ENCODE measurements at places on chromosomes 16 and 17.
A peak's percentile ranks its signal among the peaks of the same experiment; 100 is the strongest.

DNA sequence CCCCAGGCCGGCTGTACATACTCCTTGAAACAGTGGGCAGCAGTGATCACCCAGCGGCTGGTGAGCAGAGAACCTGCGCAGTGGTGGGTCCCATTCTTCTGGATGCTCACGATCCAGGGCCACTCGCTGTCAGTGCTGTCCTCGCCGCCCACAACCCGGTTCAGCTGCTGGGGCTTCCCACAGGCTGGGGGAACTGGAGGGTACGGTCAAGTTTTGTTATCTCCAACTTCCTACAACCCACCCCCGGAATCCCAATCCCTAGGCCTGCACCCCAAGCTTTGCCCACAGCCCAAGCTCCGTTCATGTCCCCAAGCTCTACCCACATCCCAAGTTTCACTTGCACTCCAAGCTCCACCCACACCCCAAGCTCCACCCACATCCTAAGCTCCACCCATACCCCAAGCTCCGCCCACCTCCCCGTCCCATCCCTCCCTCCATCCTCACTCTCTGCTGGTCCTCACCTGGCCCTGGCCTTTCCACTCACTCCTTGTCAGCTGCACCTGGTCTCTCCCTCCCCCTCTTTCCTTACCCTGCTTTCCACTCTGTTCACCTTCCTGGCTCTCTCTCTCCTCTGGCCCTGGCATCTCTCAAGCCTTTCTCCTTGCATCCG lies 1.8 kb downstream of the PRSS22 start:
- no peak for DNase-seq

- peak; percentile 30 for DNase-seq
Observed at GRCh38 chr16:396605-397004, 394 bp upstream of the NME4 start.

GRCh38 chr17:31845291-31845690 lies 13.8 kb downstream of the COPRS start:
- no peak for DNase-seq

DNA sequence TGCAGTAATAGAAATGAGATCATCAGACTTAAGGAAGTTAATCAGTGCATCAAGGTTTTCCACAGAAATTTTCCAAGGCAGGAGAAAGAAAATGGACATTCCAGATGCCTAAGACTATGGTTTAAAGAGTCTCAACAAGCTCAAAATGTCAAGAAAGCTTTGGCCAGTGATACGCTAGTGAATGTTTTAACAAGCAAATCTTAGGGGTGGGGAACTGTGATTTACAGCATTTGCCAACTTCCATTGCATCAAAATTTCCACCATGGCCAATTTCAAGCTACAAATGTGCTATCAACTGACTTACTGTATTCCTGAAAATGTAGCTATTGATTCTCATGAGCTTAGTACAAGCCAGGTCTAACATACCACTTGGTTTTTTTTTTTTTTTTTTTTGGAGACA lies 82.4 kb upstream of the CLEC3A start:
- DNase-seq: no peak

DNA sequence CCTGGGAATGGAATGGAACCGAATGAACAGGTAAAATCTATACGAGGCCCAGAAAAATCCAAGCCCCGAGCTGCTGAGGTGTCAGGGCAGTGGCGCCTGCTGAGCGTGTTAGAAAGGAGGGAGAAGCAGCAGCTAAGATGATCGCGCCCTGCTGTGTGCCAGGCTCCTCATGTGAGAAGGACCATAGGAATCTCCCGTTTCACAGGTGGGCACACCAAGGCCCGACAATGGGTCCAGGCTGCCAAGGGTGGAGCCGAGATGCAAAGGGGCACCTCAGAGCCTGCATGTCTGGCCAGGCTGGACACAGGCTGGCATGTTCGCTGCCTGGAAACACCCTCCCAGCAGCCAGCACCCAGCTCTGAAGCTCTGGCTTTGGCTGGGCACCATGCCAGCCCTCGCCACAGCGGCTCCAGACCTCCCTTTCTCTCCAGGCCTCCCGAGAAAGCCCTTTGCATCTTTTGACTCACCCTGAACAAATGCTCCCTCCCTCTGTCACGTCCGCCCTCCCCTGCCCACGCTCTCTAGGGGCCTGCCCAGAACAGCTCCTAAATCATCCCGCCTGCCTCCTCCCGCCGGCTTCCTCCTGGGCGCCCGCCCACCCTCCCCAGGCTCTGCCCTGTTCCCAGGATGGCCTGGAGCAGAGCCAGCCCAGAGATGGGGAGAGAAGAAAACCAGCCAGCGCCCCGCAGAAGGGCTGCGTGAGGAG lies 217.8 kb upstream of the GSE1 start:
- peak; percentile 22 for DNase-seq

- no peak for DNase-seq
Observed at GRCh38 chr17:40350689-40351358, 13.7 kb downstream of the GJD3 start.

GRCh38 chr16:57630407-57630797 lies 2.0 kb downstream of the ADGRG1 start:
- DNase-seq: no peak

DNA sequence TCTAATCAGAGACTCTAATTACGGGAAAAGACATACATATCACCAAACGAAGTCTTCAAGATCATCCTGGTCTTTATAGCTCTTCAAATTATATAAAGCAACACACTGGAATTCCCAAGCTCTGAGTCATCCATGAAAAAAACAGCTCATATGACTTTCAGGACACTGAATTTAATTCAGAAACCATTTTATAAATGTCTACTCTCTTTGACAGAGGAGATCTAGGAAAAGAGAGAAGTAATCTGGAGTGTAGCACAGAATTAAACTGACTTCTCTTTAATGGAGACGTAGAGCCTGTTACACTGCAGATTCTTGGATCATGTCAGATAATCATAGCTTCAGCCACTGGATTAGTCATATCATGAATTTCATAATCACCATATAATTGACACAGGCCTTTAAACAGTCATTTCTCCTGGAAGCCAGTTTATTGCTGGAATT lies 86.8 kb upstream of the WSB1 start:
- peak; percentile 80 for DNase-seq

GRCh38 chr16:79012671-79013434 lies 587.7 kb downstream of the MAF start:
- DNase-seq: no peak

GRCh38 chr17:18916816-18917500 lies 35.0 kb upstream of the SLC5A10 start:
- DNase-seq: no peak

- no peak for DNase-seq
Observed at GRCh38 chr17:82517230-82517865, 2.2 kb upstream of the FOXK2 start.

DNA sequence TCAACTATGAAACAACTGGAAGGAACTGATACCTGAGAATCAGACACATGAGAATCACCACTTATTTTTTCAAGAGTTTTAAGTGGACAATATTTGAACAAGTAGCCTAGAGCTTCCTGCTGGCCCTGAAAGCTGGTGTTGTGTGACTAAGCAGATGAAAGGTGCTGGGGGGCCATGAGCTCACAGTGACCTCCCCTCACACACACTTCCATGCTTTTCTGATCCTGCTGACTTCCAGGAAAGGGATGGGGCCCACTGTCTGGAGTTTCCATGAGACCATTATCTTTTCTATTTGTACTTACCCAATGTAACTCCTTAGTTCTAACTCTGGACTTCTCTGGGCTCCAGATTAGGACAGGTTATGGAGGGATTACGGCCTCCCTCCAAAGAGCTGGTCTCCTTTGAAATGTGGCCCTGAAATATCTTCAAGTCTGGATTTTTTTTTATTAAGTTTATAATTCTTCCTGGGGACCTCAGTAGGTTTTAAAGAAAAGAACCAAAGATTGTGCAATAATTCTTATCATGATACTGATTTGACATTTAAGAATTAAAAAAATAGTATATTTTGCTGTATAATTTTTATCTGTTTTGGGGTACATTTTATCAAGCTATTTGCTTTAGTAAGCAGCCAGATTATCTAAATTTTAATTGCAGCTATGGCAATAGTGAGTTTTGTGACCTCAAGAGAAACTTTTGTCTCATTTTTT lies 4.9 kb downstream of the CAPNS2 start:
- no peak for DNase-seq

DNA sequence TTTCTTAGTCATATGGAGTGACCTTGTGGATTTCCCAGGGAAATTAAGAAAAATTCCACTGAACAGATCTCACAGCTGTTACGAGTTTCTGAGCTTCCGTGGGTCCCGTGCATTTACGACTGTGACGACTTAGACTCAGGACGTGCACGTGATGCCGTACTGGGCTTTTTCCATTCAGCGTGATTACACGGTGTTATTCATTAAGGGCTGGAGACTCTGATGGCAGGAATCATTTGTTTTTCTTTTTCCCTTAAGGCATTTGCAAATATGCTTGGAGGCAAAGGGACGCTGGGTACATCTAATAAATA lies 57.2 kb downstream of the TBC1D16 start:
- DNase-seq: no peak

DNA sequence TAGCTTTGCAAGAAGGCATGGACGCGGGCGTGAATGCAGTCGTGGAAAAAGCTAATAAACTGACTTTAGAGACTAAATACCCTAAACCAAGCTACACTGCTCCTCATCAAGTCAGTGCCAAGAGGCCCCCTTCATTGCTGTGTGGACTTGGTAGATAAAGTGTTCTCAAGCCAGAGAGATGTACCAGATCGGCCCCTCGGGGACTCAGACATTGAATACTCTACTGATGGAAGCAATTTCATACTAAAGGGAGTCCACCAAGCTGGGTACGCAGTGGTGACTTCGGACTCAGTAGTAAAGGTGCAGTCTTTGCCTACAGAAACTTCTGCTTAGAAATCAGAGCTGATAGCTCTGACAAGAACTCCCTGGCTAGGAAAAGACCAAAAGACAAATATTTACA lies 8.8 kb downstream of the POLR3K start:
- DNase-seq: no peak

GRCh38 chr17:66966704-66967418 lies 2.4 kb downstream of the CACNG4 start:
- DNase-seq: no peak

- no peak for DNase-seq
Observed at GRCh38 chr17:55159251-55159650, 105.5 kb upstream of the HLF start.

- DNase-seq: no peak
Observed at GRCh38 chr16:8168016-8168415, 422.3 kb downstream of the TMEM114 start.

DNA sequence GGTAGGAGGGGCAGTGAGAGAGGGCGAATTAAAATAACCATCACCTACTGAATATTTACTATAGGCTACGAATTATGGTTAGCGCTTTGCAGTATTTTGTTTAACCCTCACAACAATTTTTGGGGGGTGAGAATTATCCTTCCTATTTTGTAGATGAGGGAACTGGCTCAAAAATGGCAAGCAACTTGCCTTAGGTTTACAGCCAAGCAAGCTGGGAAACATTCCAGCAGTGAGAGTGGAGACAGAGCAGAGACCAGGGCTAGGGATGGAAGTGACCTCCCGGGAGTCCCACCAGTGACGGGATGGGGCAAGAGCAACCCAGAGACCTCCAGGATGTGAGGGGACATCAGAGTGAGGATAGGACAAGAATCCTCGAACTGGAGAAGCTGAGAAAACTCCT lies 352 bp upstream of the VMO1 start:
- DNase-seq: no peak

DNA sequence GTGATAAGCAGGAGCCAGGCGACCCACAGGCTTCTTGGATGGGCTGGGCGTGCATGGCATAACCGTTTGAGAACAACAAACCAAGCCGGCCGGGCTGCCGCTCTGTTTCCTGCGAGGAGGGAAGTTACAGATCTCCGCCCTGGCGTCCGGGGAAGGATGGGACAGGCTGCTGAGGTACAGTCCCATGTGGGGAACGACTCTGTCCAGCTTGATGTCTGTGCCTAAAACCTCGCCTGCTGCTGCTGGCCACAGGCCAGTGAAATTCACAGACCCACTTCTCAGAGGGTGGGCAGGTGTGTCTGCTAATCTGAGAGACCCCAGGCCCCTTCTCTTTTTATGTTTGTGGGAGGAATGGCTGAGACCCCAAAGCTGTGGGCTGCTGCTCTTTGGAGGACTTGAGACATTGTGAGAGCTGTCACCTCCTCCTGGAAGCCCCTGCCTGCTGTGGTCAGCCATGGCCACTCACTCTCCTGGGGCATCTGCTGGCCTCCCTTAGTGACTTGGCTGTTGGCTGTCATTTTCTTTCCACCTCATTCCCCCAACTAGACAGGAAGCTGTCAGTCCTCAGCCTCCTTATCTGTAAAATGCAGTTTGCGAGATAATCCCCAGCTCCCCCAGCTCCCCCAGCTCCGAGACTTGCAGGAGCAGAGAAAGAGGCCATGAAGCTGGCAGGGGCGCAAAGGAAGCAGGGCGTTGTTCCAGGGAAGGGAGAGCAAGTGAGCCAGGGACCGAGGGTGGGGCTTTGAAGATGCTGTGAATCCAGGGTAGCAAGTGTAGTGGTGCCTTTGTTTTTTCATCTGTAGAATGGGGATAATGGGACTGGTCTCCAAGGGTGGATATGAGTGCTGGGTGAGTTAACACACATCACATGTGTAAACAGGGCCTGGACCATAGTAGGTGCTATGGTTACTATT lies 51.0 kb downstream of the CMIP start:
- no peak for DNase-seq

- no peak for DNase-seq
Observed at GRCh38 chr16:11198828-11199227, 57.2 kb downstream of the SOCS1 start.

DNA sequence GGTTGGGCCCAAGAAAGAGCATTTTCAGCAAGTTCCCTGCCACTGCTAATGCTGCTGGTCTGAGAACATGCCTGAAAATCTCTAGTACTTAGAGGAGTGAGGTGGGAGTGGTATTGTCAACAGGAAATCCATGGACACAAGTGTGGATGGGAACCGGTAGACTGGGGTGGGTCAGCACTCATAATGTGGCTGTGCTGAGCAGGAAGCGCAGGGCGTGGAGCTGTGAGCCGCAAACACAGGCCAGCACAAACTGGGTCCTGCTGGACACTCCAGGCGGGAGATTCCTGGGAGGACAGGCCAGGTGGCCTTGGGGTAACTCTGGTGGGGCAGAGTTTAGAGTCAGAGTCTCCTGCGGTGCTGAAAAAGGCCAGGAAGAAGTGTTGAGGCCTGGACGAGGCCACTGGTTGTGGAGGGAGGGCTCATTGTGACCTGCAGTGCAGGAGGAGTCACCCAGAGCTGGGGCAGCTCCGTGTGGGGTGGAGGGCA lies 62.6 kb downstream of the BANP start:
- no peak for DNase-seq

Measured in SW 1271 (cell line).